ENCODE measurements at places on chromosomes 6 and 20. TPM values are rescaled to one million over a fixed set of nuclear protein-coding genes. Genes with fewer than 3 reads are reported as not detected.

Gene NKX2-2
- not detected for total RNA-seq

Gene LAMA5
- total RNA-seq = 18.0 TPM

Gene SNPH
- total RNA-seq = 10.4 TPM

Gene OLIG3
- total RNA-seq = not detected

Gene RIPOR2
- total RNA-seq = 1.1 TPM

Gene ETV7
- 0.85 TPM for total RNA-seq
